ENCODE measurements at places on chromosomes 5 and 9.

GRCh38 chr5:76545184-76545583 is 78.0 kb downstream of the F2RL2 start:
- DNase-seq = no peak

DNA sequence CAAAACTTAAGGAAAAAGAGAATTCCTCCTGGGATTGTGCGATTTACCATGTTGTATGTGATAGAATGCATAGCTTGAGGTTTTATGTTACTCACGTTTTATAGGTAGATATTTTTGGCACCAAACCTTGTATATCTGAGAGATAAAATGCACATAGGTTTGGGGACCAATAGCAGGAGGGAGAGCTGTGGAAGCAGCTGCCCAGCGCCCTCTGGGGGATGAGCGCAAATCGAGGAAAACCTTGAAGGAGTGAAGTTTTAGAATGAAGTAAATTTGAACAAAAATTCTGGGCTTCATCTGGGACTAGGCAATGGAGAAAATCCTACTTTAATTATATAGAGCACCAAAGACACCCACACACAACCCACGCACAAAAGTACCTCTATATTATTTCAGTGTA is 197.0 kb downstream of the ADCY2 start:
- DNase-seq = no peak

GRCh38 chr5:14977058-14977685 is 105.6 kb upstream of the ANKH start:
- DNase-seq = no peak

DNA sequence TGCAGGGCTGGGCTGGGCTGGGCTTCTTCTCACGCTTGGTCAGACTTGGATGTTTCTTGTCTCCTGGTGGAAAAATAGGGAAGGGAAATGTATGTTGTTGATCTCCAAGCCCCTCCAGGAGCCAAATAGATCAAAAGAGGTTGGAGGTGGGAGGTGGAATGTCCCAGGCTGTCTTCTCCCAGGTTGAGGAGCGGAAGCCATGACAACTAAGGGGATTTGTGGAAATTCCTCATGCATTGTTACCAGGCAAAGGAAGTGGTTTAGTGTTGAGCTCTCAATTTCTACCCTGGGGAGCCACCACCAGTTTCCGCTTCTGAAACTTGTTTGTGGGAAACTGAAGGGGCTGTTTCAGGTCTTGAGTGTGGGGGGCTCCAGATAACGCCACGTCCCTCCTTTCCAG is 79.0 kb downstream of the SPRY4 start:
- no peak for DNase-seq

- no peak for DNase-seq
Observed at GRCh38 chr9:109101202-109101595, 18.5 kb downstream of the TMEM245 start.

GRCh38 chr5:170731052-170731451 is 52.5 kb upstream of the GABRP start:
- no peak for DNase-seq

DNA sequence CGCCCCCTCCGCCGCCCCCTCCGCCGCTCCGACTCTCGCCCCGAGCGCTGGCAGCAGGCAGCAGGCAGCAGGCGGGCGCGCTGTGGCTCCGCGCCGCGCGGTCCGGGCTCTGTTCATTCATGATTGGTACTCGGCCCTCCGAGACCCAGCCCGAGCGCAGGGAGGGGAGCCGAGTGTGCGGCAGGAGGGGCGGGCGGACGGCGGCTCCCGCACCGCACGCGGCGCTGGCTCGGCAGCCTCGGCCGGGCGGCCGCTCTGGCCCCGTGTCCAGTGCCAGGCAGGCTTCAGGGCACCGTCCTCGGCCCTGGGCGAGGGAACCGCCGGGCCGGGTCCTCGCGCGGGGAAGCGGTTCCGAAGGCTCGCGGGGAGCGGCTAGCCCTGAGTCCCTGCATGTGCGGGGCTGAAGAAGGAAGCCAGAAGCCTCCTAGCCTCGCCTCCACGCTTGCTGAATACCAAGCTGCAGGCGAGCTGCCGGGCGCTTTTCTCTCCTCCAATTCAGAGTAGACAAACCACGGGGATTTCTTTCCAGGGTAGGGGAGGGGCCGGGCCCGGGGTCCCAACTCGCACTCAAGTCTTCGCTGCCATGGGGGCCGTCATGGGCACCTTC is at the start of gene KCNIP1:
Gene KCNIP1, plus strand, starts transcription at position 31 of the 607 bp plus-strand sequence.
- DNase-seq = no peak

DNA sequence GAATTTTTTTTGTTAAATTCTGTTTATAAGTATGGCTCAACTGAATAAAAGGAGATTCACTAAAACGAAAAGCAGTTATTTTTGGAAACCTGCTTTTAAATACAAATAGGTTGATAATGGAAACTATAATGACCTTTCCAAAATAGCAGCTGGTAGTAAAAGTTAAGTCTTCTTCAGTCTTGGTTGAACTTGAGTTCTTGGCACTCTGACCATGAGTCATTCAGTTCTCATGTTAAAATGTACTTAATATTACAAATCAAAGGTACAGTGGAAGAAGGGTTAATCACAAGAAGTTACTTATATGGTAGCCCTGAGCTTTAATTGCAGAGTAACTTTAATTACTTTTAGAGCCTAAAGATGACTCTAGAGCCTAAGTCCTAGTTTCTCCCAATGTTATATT is 62.1 kb downstream of the KLF9 start:
- no peak for DNase-seq

GRCh38 chr9:18739127-18739526 is 265.2 kb downstream of the ADAMTSL1 start:
- DNase-seq = no peak

DNA sequence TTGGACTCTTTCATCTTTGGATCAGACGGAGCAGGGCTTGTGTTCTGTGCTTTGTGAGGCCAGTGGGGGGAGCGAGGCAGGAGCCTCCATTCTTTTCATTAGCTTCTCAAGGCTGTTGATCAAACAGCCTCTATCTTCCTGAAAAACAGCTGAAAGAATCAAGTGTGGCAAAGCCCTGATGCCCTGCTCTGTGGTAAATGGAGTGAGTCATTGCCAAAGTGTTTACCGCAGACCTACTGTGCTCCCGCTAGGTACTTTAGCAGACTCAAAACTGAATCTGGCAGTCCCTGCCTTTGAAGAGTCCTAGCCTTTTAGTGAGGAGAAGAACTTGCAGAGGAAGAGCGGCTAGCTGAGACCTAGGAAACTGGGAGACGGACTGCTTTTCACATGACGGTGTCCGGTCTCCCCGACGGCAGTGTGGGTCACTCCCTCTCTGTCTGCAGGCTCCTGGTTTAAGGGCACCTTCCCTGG is 3.3 kb downstream of the ANKRD33B start:
- no peak for DNase-seq

GRCh38 chr9:108750661-108751215 is 105.0 kb downstream of the ACTL7B start:
- DNase-seq = no peak

DNA sequence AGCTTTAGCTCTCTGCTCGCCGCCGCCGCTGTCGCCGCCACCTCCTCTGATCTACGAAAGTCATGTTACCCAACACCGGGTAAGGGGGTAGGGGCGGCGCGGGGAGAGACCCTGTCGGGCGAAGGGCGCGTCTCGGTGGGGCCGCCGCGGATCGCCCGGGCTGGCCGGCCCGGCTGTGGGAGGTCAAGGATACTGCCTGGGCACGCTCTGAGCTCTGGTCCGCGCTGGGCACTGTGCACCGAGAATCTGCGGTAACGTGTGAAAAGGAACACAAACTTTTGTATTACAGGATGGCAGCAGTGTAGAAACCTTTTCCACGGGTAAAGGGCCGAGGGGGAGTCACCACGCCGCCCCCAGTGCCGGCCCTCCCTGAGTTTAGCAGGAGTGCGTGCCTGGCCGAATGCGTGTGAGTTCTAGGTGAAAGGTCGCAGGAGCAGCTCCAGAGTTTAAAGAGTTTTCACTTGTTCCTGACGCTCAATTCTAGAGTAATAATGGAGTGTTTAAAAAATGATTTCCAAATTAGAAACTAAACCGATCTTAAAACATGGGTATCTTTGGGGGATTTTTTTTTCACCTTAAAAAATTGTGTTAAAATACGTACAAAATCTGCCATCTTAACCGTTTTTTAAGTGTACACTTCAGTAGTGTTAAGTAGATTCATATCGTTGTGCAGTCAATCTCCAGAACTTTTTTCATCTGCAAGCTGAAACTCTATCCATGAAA is at the start of gene HSDL2:
Gene HSDL2, plus strand, starts transcription at position 7 of the 723 bp plus-strand sequence. Its CDS starts 56 bp downstream, at position 63.
- no peak for DNase-seq
